ENCODE measurements at places on chromosomes 2 and 18. TPM values are rescaled to one million over a fixed set of nuclear protein-coding genes. Genes with fewer than 3 reads are reported as not detected.

DNA sequence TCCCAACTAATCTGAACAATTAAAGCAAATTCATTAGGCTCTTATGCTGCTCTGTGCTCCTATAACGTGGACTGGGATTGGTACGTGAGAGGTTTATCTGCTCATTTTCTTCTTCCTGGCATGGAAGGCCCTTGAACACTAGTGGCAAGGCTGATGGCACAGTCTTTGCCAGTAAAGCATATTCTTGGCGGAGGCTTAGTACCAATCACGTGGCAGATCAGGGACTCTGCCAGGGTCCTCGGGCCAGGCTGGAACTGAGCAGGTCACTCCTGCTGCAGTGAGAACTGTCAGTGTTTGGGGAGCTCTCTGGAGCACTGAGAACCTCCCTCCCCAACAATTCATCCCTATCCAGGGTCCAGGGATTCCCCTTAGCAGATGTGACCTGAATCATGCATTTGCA lies 3.7 kb upstream of the ALPK2 start:
- DNase-seq = no peak

DNA sequence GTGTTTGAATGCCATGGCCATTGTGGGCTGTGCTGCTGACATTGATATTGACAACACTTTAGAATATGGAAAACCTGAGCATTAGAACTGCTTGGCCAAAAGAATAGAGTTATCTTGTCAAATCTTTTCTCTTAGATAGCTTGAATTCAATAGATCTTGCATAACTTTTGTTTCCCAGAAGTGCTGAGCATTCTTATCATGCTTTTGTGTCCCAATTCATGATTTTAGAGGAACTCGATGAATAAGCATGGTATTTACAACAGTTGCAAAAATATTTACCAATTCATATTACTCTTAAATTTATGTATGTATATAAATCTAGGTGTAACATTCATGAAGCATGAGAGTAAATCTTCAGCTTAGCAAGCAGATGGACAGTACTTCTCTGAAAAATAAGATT lies 508.0 kb downstream of the BCL11A start:
- DNase-seq = no peak

- no peak for DNase-seq
These were observed 43.8 kb upstream of the FN1 start for GRCh38 chr2:215479536-215480240.

DNA sequence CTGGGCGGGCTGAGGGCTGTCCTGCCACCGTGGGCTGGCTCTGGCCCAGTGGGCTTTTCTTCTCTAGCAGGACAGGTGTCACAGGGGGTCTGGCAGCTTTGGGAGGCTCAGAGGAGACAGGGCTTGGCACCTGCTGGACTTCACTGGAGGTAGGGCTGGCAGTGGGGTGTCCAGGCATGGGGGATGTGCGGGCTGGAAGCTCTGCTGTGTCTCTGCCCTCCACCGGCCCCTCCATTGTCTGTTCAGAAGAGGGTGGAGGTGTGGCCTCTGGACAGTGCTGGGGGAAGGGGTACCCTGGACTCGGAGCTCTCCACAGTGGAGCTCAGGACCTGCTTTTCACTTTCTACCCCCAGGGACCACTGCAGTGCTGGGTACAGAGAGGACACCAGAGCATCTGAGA lies 9.2 kb downstream of the PTPRN start:
- no peak for DNase-seq

- no peak for DNase-seq
These were observed 28.6 kb downstream of the HS1BP3 start for GRCh38 chr2:20622296-20622686.

- no peak for DNase-seq
These were observed 297.0 kb downstream of the NBAS start for GRCh38 chr2:15263976-15264685.

The HSPE1 gene
- 12.9 TPM for total RNA-seq

The UGT1A6 gene
- 0.27 TPM for total RNA-seq

The EPB41L5 gene
- total RNA-seq = 2.2 TPM

The LIMS3 gene
- 0.27 TPM for total RNA-seq
